ENCODE measurements at places on chromosomes 11 and 22.

DNA sequence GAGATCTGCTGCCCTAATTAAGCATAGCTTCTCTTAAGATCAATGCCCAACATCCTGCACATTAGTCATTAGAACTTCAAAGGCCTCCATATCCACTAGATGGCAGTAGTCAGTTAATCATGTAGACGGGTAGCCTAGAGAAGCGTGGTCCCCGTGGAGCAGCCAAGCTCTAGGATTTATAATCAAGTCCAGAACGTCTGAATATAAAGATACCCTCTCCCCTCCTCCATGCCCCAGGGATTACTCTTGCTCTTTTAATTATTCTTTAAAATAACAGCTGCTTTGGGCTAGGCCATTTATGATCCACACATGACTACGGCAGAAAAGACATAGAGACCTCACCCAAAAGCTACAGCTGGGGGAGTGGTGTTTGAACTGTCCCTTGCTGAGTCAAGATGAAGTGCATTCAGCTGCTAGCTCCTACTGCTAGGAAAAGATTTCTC lies 327.6 kb upstream of the PLET1 start:
- DNase-seq: peak; percentile 87

- no peak for DNase-seq
Measured at GRCh38 chr11:45414088-45414487, 127.9 kb upstream of the SYT13 start.

DNA sequence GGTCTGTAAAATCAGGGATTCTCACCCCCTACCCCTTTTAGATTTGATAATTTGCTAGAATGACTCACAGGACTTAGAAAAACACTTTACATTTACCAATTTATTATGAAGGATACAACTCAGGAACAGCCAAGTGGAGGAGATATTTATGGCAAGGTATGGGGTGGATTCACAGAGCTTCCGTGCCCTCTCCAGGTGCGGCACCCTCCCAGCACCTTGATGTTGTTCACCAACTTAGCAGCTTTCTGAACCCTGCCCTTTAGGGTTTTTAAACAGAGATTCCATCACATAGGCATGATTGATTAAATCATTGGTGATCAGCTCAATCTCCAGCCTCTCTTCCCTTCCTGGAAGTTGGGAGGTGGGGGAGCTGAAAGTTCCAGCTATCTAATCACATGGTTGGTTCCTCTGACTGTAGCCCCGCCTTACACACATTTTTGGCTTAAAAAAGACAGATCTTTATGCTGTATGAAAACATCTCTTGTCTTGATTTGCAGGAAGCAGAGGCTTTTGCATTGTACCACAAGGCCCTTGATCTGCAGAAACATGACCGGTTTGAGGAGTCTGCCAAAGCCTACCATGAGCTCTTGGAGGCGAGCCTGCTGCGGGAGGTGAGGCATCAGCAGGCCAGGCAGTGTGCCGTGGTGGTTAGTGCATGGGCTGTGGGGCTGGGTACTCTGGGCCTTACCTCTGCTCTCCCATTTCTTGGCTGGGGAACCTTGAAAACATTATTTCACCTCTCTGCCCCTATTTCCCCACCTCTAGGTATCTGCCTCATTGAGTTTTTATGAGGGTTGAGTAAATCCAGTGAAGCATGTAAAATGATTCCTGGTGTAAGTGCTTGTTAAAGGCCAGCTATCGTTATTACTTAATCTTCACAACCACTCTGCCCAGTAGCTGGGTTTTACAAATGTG lies 27.0 kb downstream of the CABIN1 start:
- DNase-seq: no peak

GRCh38 chr11:17415523-17416104 lies 27.2 kb upstream of the KCNJ11 start:
- no peak for DNase-seq

- no peak for DNase-seq
Measured at GRCh38 chr22:19422440-19423301, 8.9 kb downstream of the HIRA start.

DNA sequence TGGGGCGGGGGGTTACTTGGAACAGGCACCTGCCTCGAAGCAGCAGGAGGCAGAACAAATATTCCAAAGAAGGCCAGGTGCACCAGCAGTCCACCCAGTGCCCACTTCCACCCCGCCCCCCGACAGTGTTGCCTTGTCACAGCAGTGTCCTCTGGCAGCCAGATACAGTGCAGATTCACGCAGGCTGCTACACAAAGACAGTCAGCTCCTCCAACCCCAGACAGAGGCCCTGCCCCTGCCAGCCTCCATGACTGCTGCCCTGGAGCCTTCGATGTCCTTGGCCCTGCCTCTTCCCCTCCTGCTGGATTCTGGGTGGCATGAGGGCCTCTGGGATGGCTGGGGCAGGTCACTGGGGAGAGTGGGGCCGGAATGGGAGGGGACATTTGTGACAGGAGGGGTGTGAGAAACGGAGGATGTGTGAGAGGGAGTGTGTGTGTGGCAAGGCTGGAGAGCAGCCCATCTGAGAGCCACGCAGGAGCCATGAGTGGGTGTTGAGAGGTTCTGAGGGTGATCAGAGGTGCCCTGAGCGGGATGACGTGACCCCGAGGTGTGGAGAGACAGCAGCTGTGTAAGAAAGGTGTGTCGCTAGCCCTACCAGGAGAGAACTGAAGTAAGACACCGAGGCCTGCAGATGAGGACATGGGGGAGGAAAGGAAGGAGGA lies 173.7 kb downstream of the CEP164 start:
- peak; percentile 99 for DNase-seq

DNA sequence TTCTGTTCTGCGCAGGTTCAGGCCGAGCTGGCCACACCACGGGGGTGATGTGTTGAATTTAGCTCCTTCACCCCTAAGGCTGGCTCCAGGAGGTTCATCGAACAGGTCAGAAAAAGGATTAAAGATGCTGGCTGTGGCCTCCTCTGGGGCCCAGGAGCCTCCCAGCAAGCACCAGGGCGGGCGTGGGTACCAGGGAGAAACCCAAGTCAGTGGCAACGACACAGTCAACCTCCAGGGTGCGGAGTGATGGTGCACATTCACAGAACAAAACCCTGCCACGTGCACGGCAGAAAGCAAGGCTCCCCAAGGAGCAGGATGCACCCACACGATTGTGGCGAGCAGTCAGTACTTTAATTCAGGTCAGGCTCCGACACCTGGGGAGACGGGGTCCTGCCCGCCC lies 10.8 kb downstream of the C11orf24 start:
- DNase-seq: no peak
